ENCODE measurements at places on chromosomes 2 and 18.

GRCh38 chr2:222797261-222797660, 63.6 kb upstream of the ACSL3 start:
- DNase-seq, result no peak

DNA sequence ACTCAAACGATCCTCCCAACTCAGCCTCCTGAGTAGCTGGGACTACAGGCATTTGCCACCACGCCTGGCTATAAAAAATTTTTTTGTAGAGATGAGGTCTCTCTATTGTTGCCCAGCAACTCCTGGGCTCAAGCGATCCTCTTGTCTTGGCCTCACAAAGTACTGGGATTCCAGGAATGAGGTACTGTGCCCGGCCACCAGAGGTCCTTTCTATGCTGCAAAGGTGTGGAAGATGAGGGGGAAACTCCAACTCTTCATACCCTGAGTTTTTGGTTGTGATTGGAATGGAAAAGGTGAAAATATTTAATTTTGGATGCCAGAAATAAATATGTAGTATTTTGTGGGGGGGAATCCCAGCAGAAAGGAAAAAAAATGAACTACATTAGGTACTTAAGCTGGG, 36.0 kb downstream of the MRPL33 start:
- no peak for DNase-seq

- no peak for DNase-seq
Observed at GRCh38 chr2:24511894-24512293, 20.8 kb downstream of the NCOA1 start.

- no peak for DNase-seq
Observed at GRCh38 chr2:122905431-122905830, 1119.7 kb upstream of the CNTNAP5 start.

- DNase-seq, result no peak
Observed at GRCh38 chr2:148615381-148615841, 29.1 kb upstream of the EPC2 start.

DNA sequence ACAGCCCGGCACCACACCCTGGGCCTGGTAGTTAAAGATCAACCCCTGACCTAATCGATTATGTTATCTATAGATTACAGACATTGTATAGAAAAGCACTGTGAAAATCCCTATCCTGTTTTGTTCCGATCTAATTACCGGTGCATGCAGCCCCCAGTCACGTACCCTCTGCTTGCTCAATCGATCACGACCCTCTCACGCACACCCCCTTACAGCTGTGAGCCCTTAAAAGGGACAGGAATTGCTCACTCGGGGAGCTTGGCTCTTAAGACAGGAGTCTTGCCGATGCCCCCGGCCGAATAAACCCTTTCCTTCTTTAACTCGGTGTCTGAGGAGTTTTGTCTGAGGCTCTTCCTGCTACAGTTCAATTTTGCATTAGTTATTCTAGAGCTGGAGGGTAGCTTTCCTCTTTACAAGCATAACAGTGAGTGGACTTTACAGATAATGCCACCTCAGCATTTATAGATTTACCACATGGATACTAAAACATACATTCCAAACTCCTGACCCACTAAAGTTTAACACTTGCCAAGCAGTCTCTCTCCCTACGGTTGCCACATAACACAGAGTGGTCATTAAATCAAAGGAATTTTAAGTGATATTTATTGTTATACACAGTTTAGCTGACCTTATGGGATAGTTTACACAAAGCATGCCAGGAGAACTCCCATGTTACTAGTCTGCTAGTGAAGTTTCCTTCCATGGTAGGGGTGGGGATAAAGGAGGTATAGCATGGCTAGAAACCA, 101.0 kb downstream of the EVA1A start:
- no peak for DNase-seq

DNA sequence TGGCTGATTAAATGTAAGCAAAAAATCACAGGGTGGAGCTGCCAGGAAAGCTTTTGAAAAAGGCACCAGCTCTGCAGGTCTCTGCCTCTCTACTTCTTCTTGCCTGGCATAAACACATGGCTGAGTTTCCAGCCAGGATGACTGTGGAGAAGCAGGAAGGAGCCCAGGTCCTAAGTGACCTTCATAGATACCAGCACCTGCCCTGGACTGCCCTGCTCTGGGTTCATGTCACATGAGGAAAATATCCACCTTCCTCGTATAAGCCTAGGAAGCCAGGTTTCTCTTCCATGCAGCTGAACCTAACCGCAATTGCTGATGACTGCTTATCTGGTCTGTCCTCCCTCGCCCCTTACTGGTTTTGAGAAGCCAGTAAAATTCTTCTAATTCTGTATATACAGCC, 47.8 kb upstream of the CREB1 start:
- no peak for DNase-seq

- no peak for DNase-seq
Observed at GRCh38 chr2:122055521-122055931, 300.1 kb downstream of the TSN start.

- no peak for DNase-seq
Observed at GRCh38 chr18:73940721-73941120, 206.9 kb downstream of the FBXO15 start.

DNA sequence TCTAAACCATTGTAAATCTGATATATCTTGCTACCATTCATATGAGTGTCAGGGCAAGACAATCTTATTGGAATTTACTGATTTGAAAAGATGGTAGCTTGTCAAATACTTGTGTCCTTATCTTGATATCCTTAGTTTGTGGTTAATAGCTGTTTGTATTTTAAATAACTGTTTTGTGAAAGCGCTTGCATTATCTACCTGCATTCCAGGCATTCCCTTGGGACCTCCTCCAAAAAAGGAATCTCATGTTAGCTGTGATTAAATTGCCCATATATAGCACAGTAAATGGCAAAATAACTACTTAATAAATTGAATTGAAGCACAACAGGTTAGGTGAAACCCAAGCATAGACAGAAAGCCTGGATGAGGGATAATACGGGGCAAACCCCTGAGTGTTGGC, 13.9 kb downstream of the CNTNAP5 start:
- DNase-seq, result no peak

Measured in NCI-H526 treated with DMSO at 0.1 percent for 48 hours (cell line).